Astrocyte of the cerebellum (primary cell): ENCODE measurements at places on chromosomes 2 and 18.

DNA sequence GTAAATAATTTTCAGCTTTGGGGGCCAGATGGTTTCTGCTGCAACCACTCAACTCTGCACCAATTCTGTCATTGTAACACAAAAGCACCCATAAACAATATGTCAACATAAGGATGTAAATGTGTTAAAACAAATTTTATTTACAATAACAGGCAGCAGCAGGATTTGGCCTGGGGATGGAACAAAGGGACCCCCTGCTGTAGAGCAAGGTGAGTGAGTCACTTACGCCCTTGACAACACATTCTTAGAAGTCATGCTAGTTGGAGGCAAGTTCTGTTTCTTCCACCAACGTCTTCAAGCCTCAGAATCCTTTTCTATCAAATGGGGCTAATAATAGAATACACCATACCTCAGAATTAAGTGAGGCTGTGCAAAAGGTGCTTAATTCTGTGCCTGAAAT lies 610.2 kb upstream of the SYT4 start:
- no peak for DNase-seq

- no peak for DNase-seq
Measured at GRCh38 chr18:7388741-7389140, 157.9 kb downstream of the LRRC30 start.

- DNase-seq, result no peak
Measured at GRCh38 chr2:146602383-146602782, 1242.4 kb upstream of the ACVR2A start.

DNA sequence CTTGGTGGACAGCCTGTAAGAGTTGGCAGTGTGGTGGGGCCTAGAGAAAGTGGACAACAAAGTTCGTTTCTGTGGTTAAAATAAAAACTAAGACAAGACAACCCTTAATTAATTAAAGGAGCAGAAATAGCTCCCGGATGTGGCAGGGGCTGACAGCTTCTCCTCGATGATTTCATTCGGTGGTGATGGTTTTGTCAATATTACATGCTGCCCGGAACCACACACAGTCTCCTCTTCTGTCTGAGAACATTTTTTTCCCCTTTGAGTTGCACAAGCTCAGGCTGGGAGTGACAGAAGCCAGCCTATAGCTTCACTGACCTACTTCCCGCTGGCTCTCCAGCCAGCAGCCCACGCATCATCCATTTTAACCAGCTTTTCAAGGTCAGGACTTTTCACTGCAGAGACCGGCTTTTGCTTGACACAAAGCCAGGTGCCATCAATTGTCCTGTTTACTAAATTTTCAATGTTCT lies 378.8 kb downstream of the SLC4A3 start:
- DNase-seq, result no peak

GRCh38 chr2:60353406-60353800 lies 200.1 kb downstream of the BCL11A start:
- no peak for DNase-seq

- no peak for DNase-seq
Measured at GRCh38 chr2:80185091-80185490, 119.5 kb downstream of the LRRTM1 start.

- no peak for DNase-seq
Measured at GRCh38 chr18:59566533-59566971, 130.7 kb downstream of the CCBE1 start.

DNA sequence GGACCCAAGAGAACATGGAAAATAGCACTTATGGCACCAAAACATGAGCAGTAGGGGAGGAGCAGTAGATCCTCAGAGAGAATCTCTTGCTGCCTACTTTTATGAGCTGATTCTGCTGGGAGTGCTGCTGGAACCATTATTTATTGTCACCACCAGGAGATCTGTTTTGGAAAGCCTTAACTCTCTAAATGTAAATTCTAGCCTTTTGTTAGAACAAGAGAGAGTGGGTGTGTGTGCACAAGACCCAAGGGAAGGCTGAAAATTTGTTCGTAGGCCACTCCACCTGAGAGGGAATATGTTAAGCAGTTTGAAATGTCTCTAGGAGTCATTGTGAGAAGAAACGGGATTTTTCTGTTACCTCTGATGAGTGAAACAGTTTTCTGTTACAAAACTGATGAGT lies 16.2 kb upstream of the FAM237A start:
- no peak for DNase-seq

GRCh38 chr2:106932644-106933043 lies 46.7 kb upstream of the ST6GAL2 start:
- DNase-seq, result no peak

GRCh38 chr2:233059797-233060500 lies at the start of gene INPP5D:
TSS of gene INPP5D (plus strand) at chr2:233060342. CDS start at chr2:233060479, 137 bp downstream.
- DNase-seq, result no peak

- no peak for DNase-seq
Measured at GRCh38 chr2:141927536-141927935, 203.3 kb downstream of the LRP1B start.
